ENCODE measurements at places on chromosomes 6 and 20.

DNA sequence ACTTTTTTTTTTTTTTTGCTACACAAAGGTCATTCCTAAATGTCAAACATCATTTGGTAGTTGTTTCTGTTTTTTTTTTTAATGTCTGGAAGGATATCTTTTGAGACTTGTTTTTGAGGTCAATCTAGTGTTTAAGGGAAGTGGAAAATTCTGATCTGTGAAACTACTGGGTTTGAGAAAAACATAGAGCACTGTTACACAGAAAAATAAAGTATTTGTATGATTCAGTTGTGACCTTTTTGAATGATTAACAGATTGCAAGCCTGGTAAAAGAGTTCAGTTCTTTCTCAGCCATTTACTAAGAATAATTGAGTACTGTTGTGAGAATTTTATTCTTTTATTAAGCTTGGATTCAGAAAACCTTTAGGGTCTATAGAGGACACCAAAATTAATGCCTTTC, 276.7 kb downstream of the ADGRB3 start:
- DNase-seq, result no peak

- no peak for DNase-seq
Measured at GRCh38 chr6:161227004-161227960, 46.6 kb downstream of the AGPAT4 start.

GRCh38 chr20:50592282-50593004, 82.3 kb downstream of the PTPN1 start:
- DNase-seq, result peak; percentile 47

GRCh38 chr6:116963972-116964371, 86.9 kb downstream of the RFX6 start:
- DNase-seq, result peak; percentile 73

- DNase-seq, result no peak
Measured at GRCh38 chr6:2221726-2222274, 23.6 kb downstream of the GMDS start.

DNA sequence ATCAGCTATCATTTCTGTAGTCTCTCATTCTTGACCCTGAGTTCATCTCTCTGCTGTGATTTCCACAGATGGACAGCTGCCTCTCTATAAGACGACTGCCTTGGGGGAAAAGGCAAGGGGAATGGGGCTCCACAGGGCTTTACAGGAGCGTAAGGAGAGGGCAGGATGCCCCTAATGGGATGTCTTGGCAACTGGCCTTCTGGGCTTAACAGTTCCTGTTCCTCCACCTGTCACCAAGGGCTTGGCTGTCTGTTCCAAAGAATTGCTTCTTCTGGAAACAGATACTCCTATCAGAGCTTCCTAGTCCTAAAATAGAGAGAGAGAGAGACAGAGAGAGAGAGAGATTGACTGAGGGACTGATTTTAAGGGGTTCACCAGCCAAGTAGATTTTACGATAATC, 181.9 kb downstream of the TMEM200A start:
- DNase-seq, result no peak

DNA sequence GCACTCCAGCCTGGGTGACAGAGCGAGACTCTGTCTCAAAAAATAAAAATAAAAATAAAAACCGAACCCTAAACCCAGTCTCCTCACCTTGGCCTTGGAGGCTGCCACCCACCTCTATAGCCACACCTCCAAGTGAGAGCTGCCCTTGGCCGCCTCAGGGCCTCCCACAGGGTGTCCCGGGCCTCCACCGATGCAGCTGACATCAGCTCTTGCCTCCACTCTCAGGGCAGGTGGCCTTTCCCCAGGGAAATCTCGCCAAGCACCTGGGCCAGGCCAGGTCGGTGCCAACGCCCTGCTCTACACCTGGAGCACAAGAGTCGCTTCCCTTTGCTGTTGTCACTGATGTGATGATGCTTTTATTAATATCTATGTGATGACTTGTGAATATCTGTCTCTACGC, 8.9 kb upstream of the MYL9 start:
- no peak for DNase-seq

DNA sequence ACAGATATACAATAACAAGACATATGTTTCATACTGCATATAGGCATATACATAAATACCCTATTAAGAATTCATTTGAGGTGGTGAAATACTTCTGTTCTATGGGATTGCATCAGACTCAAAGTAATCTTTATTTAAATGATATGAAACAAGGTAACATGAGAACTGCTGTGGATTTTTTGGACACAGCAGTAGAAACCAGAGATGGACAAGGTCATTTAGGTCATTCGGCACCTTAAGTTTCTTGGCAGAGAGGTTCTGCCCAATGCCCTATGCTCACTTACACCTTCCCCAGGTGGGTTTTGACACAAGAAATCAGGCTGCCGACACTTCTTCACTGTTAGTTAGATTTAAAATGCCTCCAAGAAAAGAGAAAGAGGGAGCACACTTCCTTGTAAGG, 43.9 kb upstream of the RBM24 start:
- DNase-seq, result no peak

DNA sequence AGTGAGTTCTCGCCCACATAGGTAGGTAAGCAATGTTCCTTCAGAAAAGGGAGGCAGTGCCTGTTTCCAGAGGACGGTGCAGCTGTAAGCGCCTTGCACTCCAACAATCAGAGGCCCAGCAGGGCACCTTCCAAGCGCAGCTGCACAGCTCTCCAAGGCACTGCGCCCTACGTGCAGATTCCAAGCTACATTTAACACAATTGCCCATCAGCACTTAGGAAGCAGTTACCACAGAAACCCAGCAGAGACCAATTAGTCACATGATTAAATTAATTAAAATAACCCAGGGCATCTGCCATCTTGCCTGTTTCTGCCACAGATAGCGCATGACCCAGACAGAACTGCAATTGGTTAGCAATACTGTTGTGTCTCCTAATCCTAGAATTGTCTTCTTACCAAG, 65.5 kb downstream of the SOBP start:
- no peak for DNase-seq

DNA sequence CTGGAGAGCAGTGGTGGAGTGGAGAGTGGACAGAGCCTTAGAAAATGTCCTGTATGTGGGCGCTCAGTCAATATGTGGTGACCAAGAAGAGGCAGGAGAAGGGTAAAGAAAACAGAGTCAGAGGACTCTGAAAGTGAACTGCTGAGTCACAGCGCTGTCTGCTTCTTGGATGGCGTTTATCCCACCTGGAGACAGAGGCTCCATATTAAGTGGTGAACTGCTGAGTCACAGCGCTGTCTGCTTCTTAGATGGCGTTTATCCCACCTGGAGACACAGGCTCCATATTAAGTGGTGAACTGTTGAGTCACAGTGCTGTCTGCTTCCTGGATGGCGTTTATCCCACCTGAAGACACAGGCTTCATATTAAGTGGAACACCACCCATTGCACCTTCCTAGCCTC, 119.3 kb upstream of the RALGAPA2 start:
- DNase-seq, result no peak

GRCh38 chr20:57584768-57585461, 24.0 kb downstream of the PCK1 start:
- DNase-seq, result no peak

DNA sequence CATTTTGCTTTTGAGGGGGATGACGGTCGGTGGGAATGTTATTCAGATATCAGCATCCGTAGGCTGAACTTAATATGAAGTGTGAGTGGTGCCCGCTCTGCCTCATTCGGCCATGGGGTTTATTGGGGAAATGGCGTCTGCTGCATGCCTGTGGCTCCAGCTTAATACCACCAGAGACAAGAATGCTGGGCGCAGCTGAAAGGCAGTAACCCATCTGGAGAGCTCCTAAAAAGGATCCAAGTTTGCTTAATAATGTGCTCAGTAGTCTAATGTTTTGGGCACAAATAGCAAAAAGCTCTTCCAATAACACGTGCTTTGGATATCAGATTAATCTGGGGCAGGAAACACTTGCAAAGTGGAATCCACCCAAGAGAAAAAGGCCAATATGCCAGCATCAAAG, 273.0 kb upstream of the TAB2 start:
- no peak for DNase-seq

- no peak for DNase-seq
Measured at GRCh38 chr6:12132351-12133222, 120.5 kb downstream of the HIVEP1 start.

GRCh38 chr20:23225407-23226060, 125.1 kb upstream of the NXT1 start:
- DNase-seq, result no peak

- DNase-seq, result no peak
Measured at GRCh38 chr20:62938105-62938888, at the start of gene GID8. TSS of gene GID8 (plus strand) at chr20:62938147. CDS start at chr20:62941503, 3,356 bp downstream.

- no peak for DNase-seq
Measured at GRCh38 chr20:12061466-12061865, 143.8 kb downstream of the BTBD3 start.

DNA sequence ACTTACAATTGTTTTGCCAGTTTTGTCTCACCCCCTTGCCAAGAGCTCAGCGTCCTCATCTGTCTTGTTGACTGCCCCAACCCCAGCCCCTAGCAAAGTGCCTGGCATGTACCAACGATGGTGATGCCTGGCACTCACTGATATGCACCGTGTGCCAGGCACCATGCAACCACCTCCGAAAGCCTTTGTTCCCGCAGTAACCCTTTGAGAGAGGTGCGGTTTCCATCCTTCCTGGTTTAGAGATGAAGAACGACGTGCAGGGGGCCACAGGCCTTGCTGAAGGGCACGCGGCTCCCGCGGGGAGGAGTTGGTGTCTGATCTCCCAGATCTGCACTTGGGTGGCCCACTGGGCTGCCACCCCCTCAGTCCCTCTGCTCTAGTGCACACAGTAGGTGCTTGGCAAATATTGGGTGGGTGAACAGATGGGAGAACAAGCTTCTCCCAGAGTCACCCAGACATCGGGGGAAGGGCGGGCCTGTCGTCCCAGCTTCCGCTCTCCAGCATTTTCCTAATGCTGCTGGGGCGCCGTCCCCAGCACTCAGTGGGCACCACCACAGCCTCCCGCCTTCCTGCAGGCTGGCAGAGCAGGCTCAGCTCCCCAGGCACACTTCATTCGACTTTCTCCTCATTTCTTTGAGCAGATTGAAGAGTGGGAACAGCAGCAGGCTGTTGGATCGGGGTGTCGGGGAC, 35.3 kb downstream of the DLGAP4 start:
- no peak for DNase-seq

DNA sequence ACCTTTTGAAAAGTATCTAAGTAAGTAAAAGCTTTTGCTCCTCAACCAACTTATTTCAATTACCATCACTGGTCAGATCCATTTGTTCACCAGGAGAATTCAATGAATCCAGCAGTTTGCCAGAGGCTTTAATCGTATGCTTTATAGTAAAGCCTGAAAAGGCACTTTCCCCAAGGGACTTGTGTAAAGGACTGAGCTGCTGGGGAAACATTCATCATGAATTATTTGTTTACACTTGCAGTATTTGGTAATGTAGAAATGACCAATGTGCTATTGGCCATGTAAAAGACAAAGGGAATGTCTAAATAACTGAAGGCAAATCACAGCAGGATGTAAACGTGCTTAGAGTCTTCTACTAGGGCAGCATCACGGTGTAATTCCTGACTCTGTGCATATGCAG, 471.4 kb downstream of the ADGRB3 start:
- no peak for DNase-seq

DNA sequence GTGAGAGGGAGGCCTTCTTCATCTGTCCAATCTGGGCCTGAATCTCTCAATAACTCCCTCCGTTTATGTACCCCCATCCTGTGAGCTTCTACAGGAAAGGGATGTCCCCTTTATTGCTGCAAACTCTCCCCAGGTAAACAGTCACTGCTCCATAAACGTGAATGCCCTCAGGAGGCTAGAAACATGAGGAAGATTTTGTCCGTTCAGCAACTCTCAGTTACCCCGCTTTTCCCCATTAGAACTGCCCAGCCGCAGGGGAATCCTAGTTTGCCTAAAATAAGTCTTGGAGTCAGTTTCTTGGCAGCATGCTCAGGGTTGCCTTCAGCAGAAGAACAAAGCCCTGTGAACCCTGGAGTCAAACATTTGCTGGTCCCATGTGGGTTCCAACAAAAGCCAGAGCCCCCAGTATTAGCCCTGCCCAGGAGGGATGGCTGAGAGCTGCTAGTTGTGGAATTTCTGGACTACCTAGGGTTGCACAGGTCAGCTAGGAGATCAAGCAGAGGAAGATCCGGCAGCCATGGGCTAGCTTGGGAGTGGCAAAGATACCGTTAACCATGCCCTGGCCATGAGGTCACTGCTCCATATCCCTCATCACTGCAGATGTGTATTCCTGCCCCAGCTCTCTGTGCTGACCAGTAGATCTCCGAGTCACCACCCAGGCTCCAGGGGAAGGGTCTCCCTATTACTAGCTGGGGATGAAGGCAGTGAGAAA, 640 bp downstream of the LRRN4 start:
- no peak for DNase-seq

DNA sequence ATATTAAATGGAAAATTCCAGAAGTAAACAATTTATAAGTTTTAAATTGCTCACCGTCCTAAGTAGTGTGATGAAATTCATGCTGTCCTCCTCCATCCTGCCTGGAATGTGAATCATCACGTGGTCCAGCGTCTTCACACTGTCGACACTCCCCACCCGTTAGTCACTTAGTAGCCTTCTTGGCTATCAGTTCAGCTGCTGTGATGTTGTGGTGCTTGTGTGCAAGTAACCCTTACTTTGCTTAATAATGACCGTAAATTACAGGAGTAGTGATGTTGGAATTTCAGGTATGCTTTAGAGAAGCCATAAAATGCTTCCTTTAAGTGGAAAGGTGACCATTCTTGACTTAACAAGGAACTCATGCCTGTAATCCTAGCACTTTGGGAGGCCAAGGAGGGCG, 25.2 kb downstream of the RIOK1 start:
- no peak for DNase-seq

All from LNCaP clone FGC (cell line).